ENCODE measurements at places on chromosomes 3 and 15.

DNA sequence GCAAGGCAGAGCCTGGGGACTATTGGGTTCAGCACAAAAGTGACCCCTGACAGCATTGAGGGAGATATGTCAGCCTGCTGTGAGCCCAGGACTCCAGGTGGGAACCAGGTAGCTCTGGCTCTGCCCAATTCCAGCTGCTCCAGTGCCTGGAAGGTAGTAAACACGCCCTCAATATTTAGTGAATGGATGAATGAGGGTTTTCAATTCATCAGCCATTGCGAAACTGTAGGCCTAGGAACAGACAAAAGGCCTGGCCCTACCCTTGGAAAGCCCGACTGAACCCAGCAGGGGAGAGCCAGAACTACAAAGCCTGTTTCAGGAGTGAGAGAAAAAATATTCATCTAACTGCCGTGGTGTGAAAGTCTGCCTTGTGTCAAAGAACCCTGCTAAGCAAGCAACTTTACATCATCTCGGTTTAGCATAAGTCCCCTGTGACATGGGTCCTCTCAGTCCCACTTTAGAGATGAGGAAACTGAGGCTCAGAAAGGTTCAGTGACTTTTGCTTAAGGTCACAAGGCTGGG, 8.1 kb upstream of the CSK start:
- DNase-seq = no peak

DNA sequence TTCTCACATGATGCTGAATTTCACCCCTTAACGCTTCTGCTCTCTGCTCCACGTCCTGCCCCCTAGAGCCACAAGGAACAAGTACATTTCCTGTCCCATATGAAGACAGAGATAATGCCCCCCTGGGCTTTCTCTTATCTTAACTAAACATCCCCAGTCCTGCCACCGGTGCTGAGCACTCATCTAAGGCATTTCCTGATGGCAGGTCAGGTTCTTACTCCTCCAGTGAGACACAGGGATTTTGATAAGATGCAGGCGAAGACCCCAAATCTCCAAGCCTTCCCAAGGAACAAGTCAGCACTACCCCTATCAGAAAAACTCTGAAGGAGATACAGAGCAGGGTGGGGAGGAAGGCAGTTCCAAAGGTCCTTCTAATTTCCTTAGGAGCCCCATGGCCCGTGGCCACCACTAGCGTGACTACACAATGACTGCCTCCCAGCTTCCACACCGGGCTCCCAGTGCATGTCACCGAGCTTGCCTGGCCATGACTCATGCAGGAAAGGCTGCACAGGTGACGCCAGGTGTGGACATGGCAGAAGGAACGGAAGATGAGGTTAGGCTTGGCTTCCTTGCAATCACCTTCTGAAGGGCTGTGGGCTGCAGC, 152.9 kb downstream of the XXYLT1 start:
- no peak for DNase-seq

- DNase-seq = no peak
Observed at GRCh38 chr15:80607287-80607980, 87.7 kb upstream of the ABHD17C start.

GRCh38 chr15:58058073-58058472, 7.4 kb downstream of the ALDH1A2 start:
- no peak for DNase-seq

DNA sequence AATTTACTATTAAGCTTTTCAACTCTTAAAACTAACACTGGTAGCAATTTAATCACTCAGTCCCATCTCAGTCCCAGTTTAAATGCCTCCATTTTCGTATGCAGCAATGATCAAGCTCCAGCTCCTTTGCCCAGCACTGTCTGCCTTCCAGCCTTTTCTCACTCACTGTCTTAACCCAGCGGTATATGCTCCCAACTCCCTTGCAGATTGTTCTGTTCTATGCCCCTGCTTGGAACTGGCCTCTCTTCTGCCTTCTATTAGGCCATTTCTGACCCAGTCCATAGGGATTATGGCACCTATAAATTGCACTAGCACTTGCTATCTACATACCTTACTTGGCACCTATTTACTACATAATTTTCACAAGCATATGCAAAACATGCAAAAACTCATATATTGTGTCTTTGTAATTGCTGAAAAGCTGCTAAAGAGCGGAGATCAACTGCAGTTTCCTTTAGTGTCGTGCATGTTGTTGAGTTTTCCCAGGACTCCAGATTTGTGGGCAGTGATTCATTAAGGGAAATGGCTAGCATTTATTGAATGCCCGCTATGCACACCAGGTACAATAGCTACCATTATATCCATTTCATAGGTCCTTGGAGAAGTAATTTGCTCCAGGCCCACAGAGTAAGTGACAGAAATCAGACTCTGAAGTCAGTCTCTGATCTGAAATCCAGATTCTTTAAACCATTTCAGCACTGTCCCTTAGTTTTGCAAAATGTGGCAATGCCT, 24.4 kb downstream of the CRBN start:
- no peak for DNase-seq

DNA sequence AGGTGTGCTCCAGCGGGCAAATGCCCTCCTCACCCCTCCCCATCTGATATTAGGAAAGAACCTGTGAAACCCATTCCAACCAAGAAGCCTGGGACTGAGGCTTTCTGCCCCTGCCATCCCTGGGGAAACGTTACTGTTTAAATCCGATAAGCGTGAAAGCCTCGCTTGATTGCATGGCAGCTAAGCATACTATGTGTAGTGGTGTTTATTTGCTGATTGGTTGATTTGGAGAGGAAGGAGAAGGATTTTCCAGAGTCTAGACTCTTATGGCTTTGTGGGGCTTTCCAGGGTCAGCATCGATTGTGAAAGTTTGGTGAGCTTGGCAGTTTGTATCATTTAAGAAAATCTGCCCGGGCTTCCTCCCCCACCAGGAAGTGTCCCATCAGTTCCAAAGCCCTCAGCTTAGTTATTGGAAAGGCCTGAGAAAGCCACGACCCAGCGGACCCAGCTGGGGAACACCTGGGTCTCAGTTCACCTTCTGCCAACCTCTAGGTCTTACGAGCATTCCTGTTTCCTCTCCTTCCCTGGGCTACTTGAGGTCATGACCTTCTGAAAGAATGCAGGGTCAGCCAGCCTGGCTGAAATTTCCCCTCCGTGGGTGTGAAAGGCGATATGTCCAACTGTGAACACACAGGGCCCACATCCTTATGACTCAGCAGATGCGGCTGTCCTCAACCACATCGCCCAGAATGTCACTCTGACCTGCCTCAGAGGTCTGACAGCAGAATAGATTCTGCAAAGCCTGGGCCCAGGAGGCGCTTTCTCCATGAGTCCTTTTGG, 62.8 kb upstream of the HERC1 start:
- no peak for DNase-seq

- no peak for DNase-seq
Observed at GRCh38 chr3:7581831-7582230, 720.9 kb downstream of the GRM7 start.

GRCh38 chr15:51620122-51620521, 2.4 kb downstream of the DMXL2 start:
- no peak for DNase-seq

DNA sequence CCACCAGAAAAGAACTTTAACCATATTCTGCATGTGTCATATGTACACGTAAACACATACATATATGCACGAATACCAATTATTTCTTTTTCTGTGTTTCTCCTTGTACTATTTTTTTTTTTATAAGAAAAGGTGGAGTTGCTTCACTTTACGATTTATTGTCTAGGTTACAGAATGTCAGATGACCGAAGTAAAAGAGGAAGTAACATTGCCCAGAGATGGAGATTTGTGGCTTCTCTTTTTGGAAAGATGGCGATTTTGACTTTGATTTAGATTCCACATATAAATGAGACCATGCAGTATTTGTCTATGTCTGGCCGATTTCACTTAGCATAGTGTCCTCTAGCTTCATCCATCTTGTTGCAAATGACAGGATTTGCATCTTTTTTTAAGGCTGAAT, 293.1 kb downstream of the SV2B start:
- no peak for DNase-seq

- no peak for DNase-seq
Observed at GRCh38 chr15:101439285-101439919, 50.1 kb downstream of the PCSK6 start.

DNA sequence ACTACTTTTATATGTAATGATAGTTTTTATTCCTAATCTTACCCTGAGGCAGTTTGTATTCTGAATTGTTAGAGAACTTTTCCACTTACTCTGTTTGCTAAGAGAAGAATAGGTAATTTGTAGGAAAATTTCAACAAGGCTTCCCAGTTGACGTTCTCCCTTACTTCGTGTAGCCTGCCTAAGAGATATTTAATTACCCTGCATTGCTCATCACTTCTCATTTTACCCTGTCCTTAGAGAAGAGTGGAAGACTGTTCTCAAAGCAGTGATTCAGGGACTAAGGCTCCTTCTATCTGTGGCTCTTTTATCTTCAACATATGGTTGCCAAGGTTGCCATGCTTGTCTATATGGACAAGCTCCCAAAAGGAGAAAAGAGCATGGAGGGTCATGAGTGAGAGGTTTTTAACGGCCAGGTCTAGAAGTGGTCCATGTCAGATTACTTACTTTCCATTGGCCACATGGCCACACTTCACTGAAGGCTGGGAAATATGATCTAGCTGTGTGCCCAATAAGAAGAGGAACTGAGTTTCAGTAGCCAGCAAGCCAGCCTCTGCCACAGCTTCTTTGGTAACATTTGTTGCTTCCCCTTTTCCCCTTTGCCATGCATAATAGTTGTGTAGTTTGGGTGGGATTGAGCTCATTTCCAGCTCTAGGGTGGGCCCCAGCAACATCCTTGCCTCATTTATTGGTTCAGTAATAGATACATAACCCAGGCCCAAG, 22.1 kb downstream of the PDE8A start:
- no peak for DNase-seq

- DNase-seq = no peak
Observed at GRCh38 chr3:189720736-189721417, 89.7 kb downstream of the TP63 start.

DNA sequence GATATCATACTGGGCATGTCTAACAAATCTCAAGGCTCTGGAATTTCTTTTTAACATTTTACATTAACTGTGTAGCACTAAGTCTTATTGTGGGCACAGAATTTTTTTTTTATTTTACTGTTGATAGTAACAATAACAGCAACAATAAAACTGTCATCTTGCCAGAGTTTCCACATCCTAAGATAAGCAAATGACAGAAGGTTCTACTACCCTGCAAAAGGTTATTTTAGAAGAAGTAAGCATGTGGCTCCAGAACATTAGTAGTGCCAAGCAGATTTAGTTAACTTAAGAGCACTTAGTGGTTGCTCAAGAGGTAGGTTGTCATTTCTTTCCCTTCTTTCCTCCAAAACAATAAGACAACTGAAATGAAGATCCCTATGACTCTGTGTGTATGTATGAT, 743.0 kb upstream of the CBLB start:
- no peak for DNase-seq

DNA sequence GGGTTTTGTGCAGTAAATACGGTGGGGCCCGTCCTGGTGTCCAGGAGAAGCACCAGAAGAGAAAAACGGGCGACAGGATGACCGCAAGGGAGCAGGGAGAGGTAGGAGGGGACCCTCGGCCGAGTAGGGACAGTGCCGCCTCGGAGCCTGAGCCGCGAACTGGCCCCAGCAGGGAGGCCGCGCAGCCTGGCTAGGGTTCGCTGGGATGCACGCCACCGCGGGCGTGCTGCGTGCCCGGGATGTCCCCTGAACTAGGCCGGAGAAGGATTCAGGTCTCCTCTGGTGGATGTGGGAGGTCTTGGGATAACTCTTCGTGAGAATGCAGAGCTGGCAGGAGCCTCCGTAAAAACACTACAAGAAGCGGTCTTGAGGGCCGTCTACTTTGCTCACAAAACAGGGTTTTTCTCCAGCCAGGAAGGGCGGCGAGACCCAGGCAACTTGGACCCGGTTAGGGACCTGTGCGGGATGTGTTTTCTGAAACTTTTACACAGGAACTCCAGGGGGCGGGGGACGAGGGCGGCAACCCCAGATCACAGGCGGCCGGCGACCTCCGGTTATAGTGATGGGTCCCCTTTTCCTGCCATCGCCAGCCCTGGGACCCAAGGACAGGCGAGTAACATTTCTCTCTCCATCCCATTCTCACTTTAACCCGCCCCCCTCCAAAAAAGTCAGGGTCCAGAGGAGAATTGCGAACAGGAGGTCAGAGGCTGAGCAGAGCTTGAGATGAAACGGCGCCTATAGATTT, 35.5 kb downstream of the NR2F2 start:
- DNase-seq = no peak

GRCh38 chr3:155158346-155159037, 78.4 kb downstream of the MME start:
- DNase-seq = no peak

DNA sequence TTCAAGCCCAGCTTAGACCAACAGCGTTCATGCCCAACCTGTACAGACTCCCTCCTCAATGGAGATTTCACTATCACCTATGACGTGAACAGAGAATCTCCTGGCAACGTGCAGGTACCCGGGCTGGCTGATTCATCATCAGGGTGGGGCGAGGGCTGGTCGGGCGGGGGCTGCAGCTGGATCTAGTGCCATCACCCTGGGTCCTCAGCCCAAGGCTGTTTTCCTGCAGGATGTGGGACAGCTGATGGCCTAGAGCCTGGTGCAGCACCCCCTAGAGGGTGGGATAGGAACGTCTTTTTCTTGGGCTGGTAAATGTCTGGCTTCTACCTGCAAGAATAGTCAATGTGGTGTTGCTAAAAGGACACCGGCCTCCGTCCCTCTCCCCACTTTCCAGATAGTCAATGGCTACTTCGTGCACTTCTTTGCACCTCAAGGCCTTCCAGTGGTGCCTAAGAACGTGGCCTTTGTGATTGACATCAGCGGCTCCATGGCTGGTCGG, 4.4 kb downstream of the ITIH3 start:
- DNase-seq = no peak

GRCh38 chr3:18354701-18355100, 70.4 kb downstream of the SATB1 start:
- no peak for DNase-seq

DNA sequence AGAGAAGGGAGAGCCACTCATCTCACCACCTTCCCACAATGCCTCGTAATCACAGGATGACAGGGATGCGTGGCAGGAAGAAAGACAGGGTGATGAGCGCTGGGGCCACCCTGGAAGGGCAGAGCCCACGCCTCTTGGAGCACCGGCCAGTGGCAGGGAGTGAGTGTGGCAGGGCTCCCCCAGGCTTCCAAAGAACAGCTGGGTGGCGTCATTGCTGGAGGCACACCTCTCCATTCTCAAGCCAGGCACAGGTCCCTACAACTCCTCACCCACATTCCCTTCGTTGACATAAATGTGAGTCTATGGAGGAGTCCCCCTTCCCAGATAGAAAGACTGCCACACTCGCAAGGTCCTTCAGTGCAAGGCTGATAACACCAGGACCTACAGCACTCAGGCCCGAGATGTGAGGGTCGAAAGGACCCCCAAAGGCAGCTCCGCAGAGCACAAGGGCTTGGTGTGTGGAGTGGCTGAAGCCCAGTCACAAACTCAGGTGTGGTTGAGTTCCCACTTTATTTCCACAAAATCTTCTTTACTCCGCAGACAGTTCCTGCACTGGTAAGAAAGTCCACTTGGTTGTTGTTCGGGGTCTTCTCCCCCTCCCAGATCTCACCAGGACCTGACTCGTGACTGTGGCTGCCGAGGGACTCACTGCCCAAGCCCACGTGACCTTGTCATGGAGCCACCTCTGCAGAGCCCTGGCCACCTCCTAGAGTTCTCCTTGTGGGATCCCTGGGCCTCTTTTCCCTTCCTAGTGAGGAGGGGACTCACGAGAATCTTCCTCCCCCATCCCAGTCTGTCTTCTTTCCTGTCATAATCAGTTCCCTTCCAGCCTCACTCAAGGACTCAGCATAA, 22.4 kb upstream of the CORO2B start:
- no peak for DNase-seq
